Hematopoietic multipotent progenitor cell (in vitro differentiated cells): ENCODE measurements at places on chromosomes 2 and 18. TPM values are rescaled to one million over a fixed set of nuclear protein-coding genes. Genes with fewer than 3 reads are reported as not detected.
A peak's percentile ranks its signal among the peaks of the same experiment; 100 is the strongest.

DNA sequence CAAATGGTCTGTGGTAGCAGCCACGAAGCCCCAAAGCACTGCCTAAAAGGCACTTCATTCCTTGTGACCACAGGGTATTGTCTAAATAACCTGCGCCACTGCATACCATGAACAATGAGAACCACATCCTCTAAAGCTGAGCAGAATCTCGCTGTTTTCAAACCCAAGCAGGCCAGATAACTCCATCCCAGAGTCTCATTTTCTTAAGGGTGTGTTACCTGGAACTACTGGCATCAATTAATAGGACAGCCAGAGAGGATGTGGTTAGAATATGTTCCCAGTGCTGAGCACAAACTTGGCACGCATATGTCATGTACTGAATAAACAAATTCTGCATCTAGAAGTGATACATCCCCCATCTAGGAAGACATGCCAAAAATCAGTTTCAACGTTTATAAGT is 13.0 kb downstream of the VPS4B start:
- DNase-seq, result no peak

DNA sequence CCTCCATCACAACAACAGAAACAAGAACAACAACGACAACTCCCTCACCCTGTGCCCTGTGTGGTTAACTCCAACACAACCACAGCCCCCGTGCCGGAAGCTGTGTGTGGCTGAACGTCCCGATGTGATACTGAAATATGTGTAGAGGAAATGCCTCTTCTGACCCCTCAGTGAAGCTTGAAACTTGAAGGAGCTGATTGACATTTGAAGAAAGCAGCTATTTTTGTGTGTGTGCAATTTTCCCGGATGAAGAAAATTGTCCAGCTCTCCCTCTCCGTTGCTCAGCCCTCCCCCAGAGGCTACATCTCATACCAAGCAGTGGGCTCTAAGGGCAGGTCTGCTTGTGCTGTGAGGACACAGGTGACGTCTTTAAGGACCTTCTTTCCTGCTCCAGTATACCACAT is 173.8 kb downstream of the ICOS start:
- no peak for DNase-seq

GRCh38 chr2:32423536-32423935 is 66.7 kb downstream of the BIRC6 start:
- no peak for DNase-seq

DNA sequence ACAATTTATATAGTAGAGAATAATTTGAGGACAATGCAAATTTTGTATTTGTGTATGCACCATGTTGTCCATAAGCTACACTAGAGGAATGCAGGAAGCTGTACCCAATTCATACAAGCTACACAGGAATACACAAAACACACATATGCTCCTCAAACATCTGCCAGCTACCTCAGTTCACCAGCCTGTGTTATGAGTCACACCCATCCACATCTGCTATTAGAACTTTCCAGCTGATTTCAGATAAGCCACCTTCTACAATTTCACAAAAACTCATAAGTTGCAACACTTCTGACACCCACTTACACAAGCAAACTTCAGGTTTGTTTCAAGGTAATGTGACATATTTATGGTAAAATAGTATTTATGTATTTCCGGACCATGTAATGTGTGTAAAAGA is 438.9 kb downstream of the SATB2 start:
- no peak for DNase-seq

DNA sequence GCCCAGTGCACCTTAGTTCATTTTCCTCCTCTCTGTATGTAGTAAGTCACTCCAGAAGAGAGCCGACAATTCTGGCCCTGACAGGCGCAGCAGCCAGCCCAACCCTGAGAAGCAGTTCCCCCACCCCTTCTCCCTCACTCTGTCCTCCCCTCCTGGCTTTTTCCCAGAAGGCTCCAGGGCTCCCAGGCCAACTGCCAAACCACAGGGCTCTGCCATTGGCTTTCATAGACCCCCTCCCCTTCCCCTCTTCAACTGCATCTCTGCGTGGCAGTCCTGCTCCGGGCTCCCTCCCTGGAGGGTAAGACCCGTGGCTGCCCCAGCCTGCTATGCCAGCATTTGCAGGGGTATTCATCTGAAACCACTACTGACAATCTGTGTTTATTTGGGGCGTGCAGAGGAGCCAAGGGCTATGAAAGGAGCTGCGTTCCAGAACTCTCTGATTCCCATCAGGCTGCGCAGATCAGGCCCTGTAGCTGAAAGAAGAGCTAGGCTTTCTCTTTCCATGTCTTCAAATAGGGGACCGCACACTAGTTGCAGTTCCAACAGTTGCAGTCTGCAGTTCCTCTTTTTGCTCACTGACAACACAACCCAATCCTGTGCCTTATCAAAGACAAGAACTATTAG is 388.6 kb upstream of the TNP1 start:
- DNase-seq, result peak; percentile 80

DNA sequence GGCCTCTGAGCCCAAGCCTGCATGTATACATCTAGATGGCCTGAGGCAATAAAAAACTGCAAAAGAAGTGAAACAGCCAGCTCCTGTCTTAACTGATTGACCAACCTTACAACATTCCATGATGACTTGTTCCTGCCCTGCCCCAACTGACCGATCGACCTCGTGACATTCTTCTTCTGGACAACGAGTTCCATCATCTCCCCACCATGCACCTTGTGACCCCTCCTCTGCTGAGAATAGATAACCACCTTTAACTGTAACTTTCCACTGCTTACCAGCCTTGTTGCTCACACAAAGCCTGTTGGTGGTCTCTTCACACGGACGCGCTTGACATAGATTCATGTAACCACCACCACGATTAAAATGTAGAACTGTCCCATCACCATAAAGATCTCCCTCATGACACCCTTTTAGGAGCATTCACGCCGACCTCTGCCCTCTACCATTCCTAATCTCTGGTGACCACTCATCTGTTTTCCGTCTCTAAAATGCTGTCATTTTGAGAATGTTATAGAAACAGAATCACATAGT is 120.1 kb upstream of the REV1 start:
- DNase-seq, result no peak

- DNase-seq, result peak; percentile 31
These were observed 11.5 kb upstream of the RNU2-63P start for GRCh38 chr2:88027697-88028389.

DNA sequence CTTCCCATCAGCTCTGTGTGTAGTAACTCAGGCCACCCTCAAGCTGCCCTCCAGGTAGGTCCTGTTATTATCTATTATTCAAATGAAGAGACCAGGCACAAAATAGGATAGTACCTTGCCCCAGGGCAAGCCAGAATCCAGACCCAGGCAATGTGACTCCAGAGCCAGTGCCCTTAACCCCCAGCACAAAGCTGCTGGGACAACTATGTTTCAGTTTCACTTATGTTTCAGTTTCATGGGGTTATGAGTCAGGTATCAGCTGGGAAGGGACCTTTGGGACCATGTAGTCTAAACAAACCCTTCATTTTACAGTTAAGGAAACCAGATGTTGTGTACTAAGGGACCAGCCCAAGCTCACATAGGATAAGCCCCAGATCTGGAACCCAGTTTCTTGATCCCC is 10.0 kb downstream of the HK2 start:
- no peak for DNase-seq

DNA sequence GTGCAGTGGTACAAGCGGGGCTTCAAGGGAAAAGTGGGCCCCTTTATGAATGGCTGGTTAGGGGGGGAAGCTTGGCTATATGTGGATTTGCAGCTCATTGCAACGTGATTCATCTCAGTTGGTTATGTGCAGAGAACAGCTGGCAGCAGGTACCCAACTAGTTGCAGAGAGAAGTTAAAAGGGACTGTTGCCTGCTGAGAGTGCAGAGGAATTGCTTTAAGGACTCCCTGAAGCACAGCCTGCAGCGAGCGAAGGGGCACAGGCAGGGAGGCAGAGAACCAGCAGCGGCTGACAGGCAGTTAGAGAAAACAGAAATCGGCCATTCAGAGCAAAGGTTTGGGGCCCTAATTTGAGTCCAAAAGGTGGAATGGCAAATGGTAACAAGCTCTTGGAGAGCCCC is 278.2 kb upstream of the LYPD1 start:
- DNase-seq, result no peak

ERFE gene
- total RNA-seq, result 0.27 TPM

SH3BP4 gene
- 29.9 TPM for total RNA-seq

TUBB8B gene
- total RNA-seq, result not detected

AQP12B gene
- under 0.01 TPM for total RNA-seq

EEF1B2 gene
- total RNA-seq, result 1,435 TPM
